ENCODE measurements at places on chromosomes 6 and 20. TPM values are rescaled to one million over a fixed set of nuclear protein-coding genes. Genes with fewer than 3 reads are reported as not detected.

The MYT1 gene
- total RNA-seq = 0.11 TPM

The POM121L2 gene
- not detected for total RNA-seq

The HEY2 gene
- 0.07 TPM for total RNA-seq

The AVP gene
- not detected for total RNA-seq

The CD24 gene
- 267 TPM for total RNA-seq

The SPTLC3 gene
- 0.07 TPM for total RNA-seq

The TJAP1 gene
- 20.8 TPM for total RNA-seq

The ADGRF4 gene
- 8.1 TPM for total RNA-seq

The HSPA1L gene
- 1.00 TPM for total RNA-seq

The SLC39A7 gene
- 114 TPM for total RNA-seq

The MAPK13 gene
- total RNA-seq = 0.92 TPM

The HLA-G gene
- total RNA-seq = not detected

The FKBP1C gene
- total RNA-seq = 2.0 TPM

The SNAI1 gene
- 18.5 TPM for total RNA-seq

The PDE10A gene
- 32.3 TPM for total RNA-seq

The LAMA2 gene
- total RNA-seq = 0.30 TPM

The IPCEF1 gene
- 0.03 TPM for total RNA-seq

The PM20D2 gene
- 14.8 TPM for total RNA-seq

The MRPL2 gene
- total RNA-seq = 57.7 TPM

The TRIM26 gene
- 26.4 TPM for total RNA-seq

The CLVS2 gene
- total RNA-seq = 0.07 TPM
